NCI-H1436 treated with DMSO at 0.1 percent for 48 hours (cell line): ENCODE measurements at places on chromosomes 7 and 10.
A peak's percentile ranks its signal among the peaks of the same experiment; 100 is the strongest.

DNA sequence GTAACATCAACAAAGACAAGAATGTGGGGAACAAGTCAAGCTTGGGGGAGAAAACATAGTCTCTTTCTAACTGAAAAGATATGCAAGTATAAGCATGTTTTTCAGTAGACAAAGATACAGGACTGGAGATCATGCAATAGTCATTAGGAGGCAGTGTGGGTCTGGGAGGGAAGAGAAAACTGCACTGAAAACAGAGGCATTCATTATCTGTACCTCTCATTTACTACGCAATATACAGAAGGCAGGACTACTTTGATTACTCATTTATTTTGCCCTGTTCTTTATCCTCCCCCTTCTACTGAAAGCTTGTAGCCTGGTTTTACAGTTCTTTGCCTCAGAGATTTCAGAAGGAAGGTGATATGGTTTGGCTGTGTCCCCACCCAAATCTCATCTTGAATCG lies 341.2 kb downstream of the CRPPA start:
- DNase-seq = no peak

- no peak for DNase-seq
Measured at GRCh38 chr10:83533290-83533689, 606.0 kb upstream of the GHITM start.

GRCh38 chr10:132809232-132810140 lies 23.5 kb upstream of the NKX6-2 start:
- no peak for DNase-seq

DNA sequence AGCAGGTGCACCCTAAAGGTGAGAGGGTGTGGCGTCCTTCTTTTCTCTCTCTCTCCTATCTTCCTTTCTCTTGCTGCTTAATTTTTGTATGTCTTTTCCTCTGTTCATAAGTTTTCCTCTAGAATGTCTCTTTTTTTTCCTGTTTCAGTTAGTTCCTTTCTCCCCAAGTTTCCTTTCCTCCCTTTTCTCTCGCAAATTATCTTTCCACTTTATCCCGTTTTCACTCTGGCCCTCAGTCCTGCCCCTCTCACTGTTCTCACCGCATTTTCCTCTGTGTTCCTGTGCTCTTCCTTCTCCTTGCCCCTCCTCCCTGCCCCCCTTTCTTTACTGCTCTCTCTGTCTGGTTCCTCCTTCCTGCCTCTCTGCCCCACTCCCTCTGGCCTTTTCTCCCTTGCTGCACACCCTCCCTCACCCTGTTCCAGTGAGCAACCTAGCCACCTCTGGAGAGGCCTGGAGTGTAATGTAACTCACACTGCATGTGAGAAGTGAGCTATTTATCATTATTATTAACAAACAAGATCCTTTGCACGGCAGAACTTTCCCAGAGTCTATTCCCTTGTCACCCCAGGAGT lies 158.5 kb downstream of the C10orf105 start:
- DNase-seq = no peak

- DNase-seq = no peak
Measured at GRCh38 chr10:61961278-61961677, 59.8 kb downstream of the ARID5B start.

GRCh38 chr10:70324339-70324861 lies 40.6 kb upstream of the NPFFR1 start:
- DNase-seq = no peak

- DNase-seq = no peak
Measured at GRCh38 chr10:87979847-87980246, 116.4 kb downstream of the PTEN start.

DNA sequence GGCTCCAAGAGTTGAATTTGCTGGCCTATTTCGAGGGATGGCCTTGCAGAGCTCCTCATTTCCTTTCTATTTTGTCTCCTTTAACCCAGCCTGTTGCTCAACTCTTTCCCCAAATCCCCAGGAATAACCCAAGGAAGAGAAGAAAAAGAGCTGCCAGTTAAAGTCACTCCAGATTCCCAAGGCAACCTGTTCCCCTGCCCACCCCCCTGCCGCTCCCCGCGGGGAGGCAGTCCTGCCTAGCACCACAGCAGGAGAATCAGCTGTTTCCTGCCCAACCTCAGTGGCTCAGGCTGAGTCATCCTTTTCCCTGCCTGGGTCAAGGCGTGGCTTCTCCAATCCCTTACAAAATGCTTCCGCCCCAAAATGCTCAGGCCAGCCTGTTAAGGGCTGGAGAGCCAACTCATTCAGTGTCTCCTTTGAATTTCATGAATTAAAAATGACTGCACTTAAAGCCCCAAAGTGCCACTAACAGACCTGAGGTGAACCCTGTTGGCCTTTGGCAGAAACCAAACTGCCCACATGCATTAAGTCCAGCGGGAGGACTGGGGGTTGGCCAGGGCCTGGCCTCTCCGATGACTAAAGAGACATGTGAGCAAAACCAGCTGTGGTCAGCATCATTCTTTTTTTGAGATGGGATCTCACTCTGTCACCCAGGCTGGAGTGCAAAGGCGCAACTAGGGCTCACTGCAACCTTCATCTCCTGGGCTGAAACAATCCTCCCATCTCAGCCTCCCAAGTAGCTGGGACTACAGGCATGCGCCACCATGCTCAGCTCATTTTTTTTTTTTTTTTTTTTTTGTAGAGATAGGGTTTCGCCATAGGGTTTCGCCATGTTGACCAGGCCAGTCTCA lies 83.2 kb upstream of the KIF5B start:
- DNase-seq = no peak

- DNase-seq = no peak
Measured at GRCh38 chr7:143411976-143412708, 3.5 kb upstream of the EPHA1 start.

- DNase-seq = no peak
Measured at GRCh38 chr7:99404235-99404976, 4.0 kb downstream of the PDAP1 start.

- DNase-seq = no peak
Measured at GRCh38 chr10:34341473-34341872, 473.6 kb downstream of the PARD3 start.

DNA sequence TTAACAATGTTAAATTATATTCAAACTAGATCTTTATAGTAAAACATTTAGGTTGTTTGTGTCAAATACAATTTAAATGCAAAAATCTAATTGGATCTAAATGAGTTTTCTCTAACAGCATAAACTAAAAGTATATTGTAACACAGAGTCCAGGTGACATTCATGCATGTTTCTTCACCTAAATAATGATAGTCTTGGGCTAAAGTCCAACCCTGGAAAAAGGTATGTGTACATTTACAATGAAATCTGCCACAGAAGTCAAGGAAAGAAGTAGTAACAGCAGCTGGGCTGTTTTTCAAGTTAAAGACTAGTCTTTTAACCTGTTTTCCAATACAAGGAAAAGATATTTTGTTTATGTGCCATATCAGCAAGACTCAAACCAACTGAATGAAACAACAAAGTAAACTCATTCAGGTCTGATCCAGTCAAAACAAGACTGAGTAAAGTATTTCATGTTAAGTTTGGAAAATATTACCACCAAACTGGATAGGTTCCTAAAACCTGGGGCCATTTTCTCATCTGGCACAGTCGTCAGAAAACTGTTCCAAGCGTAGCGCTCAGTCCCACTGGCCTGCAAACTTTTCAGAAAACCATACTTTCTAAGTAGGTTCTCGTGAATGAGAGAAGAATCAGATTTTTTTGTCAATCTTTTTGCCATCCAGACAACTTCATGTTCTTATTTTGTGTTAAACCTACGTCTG lies 349.2 kb downstream of the HGF start:
- no peak for DNase-seq

- no peak for DNase-seq
Measured at GRCh38 chr7:136267822-136268221, 290.7 kb upstream of the MTPN start.

DNA sequence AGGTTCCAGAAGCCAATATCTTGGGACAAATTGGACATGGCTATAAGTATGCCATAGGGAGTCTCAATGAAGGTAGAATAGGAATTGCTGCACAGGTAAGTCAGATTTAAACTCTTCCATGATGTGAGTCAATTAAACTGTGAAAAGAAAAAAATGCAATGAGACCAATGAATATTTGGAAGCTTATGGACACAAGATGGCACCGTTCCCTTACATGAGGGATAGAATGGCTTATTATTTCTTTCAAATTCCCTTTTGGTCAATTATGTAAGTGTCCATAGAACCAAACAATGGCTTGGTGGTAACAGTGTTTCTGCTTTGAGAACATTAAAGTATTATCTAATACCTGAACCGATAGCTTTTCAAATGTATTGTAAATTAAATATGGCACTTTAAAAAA lies 35.6 kb downstream of the ACADSB start:
- DNase-seq = peak; percentile 72

DNA sequence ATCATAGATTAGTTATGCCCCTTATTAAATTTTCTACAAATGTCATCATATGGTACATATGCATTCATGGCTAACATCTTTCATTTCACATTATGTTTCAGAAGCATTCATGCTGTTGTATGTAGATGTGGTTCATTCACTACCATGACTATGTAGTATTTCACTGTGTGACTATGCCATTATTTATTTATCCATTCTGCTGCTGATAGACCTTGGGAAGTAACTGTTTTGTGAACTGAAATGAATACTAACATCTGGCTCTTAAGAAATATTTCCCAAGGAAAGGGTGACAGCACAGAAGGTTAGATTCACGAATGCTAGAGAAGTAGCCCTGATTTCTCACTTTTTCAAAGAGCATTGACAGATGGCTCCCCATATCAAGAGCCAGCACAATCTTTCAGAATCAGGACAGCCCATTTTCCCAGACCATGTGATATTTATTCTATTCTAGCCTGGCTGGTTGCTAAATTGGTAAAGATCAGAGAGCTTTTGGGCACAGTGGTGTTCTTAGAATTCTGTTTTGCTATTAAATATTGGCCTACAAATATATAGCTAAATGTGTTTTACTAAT lies 157.4 kb downstream of the DYNC1I1 start:
- DNase-seq = no peak

GRCh38 chr10:6607182-6607581 lies 27.1 kb upstream of the PRKCQ start:
- no peak for DNase-seq

DNA sequence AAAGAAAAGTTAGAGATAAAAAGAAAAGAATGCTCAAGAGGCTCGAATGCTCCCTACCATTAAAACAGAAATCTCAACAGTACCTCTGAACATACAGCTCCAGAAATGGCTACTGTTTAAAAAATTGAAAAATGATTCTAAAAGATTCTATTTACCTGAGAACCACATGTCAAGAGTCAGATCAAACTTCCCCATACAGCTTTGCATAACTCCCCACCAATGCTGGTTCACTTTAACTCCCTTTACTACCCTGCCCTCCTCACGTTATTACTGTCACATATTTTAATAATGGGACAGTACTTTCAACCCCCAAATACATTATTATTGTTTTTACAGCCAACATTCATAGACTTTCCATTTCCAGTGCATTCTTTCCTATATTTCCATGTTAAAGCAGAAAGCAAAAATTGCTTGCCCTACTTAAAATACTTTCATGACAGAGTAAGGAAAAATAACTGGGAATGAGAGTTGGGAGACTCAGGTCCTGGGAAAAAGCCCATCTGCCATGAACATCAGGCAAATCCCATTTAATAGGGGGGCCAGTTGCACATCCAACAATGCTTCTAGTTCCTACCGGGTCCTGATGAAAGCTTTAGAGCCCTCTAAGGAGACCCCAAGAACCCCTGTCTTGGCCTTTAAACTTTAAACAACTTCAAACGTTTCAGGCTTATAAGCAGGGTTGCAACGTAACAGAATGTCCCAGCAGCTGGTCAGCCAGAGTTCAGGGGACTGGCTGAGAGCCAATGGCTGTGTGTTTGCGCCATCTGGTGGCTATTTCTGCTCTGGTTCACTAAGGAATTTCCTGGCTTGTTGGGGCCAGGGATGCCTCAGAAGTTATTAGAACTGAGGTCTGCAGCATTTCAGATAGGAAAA lies 247.4 kb downstream of the ELMO1 start:
- DNase-seq = no peak

- no peak for DNase-seq
Measured at GRCh38 chr10:35511647-35512046, 93.5 kb upstream of the GJD4 start.

- no peak for DNase-seq
Measured at GRCh38 chr7:30660331-30661255, 21.7 kb downstream of the CRHR2 start.

DNA sequence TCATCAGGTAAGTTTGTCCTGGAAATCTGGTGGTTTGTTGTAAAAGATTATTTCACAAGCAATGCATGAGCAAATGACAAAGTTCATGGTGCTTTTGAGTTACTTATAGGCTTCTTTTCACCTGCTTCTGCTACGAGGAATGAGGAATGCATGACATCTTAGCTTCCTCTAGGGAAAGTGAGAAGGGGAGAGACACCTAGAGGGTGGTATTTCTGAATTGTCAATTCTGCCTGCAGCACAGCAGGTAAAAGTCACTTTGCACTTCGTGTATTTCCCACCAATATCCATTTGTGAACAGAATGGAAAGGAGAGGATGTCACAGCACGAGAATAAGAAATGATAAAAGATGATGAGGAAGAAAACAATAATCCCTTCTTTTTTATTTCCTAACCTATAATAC lies 153.4 kb upstream of the FEZF1 start:
- no peak for DNase-seq

- no peak for DNase-seq
Measured at GRCh38 chr10:109987452-109988211, 20.2 kb upstream of the ADD3 start.

- DNase-seq = no peak
Measured at GRCh38 chr7:68031180-68031943, 1034.7 kb downstream of the TYW1 start.

DNA sequence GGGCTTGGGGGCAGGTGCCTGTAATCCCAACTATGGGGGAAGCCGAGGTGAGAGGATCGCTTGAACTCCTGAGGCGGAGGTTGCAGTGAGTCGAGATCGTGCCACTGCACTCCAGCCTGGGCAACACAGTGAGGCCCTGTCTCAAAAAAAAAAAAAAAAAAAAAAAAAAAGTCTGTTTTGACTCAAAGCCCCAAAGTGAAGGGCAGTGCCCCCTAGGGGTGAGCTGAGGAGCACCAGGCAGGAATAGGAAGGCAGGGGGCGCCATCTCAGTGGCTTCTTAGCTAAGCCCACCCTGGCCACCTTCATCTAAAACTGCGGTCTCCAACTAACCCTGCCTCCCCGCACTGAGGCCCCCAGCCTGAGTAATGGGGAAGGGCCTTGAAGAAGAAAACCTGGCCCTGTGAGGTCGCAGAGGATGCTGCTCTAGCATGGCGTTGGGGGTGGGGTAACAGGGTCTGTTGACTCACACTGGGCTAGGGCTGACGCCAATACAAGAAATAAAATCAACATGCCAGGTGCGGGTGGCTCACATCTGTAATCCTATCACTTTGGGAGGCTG lies 9.8 kb downstream of the PODXL start:
- DNase-seq = no peak

- no peak for DNase-seq
Measured at GRCh38 chr7:123789206-123789784, 40.5 kb upstream of the WASL start.

GRCh38 chr10:113459626-113460280 lies 93.1 kb upstream of the HABP2 start:
- DNase-seq = no peak
